ENCODE measurements at places on chromosomes 6 and 20. TPM values are rescaled to one million over a fixed set of nuclear protein-coding genes. Genes with fewer than 3 reads are reported as not detected.

Gene WFDC12
- total RNA-seq: not detected

GRCh38 chr6:52361414-52361944 is 472 bp upstream of the PAQR8 start:
- no peak for DNase-seq

GRCh38 chr6:33828764-33829731 is 25.2 kb upstream of the MLN start:
- no peak for DNase-seq

GRCh38 chr6:75611011-75611701 is 9.5 kb downstream of the SENP6 start:
- no peak for DNase-seq

- no peak for DNase-seq
Measured at GRCh38 chr6:123519189-123519505, 117.6 kb downstream of the TRDN start.

- DNase-seq: no peak
Measured at GRCh38 chr20:62368392-62368975, 1.4 kb upstream of the LAMA5 start.

Gene NHLRC1
- total RNA-seq: 0.48 TPM

Gene CLPSL2
- not detected for total RNA-seq

Gene COX4I2
- total RNA-seq: not detected

Gene GRIK2
- total RNA-seq: 0.15 TPM

Gene GJA10
- not detected for total RNA-seq

Gene HNF4A
- not detected for total RNA-seq

Gene TAAR2
- not detected for total RNA-seq

Gene PCK1
- total RNA-seq: 0.53 TPM

Gene APOM
- 2.1 TPM for total RNA-seq

- no peak for DNase-seq
Measured at GRCh38 chr20:31414381-31414780, 8.4 kb upstream of the DEFB121 start.

- DNase-seq: no peak
Measured at GRCh38 chr6:100300221-100300736, 164.4 kb downstream of the SIM1 start.

- DNase-seq: no peak
Measured at GRCh38 chr6:140284871-140285270, 910.4 kb upstream of the CITED2 start.

- no peak for DNase-seq
Measured at GRCh38 chr6:151733680-151734320, 73.7 kb upstream of the ESR1 start.

- no peak for DNase-seq
Measured at GRCh38 chr20:10705801-10706459, 32.1 kb upstream of the JAG1 start.

DNA sequence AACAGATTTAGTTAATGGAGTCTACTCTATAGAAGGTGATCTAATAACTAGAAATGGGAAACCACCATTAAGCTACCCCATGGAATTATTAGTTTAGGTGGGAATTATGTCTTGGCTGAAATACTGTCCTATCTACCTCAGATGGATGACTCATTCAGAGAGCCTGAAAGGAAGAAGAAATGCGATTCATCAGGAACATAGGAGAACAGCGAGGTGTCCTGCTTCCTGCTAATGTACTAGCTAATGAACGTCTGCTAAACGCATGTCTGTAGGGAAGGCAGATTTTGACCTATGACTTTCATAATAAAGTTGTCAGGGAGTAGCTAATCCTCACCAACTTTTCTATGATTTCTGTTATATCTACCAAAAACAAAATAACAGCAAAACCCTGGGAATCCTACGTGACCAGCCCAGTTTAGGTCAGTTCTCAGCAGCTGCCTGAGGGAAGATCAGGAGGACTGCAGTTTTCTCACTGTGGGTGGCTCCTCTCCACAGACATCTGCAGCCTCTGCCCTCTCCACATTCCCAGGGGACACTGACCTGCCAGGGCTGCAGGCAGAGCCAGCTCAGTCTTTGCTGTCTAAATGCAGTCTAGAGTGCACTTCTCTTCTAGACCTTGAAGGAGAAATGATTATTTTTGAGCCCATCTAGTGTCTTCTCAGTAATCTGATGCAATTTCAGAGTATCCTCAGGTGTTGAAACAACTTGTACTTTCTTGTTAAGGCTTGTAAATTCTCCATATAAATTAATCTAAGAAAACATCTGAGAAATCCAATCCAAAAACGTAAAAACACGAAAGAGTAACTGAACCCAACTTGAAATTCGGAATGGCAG is 18.1 kb upstream of the SFT2D1 start:
- DNase-seq: no peak

- DNase-seq: no peak
Measured at GRCh38 chr6:140078561-140079125, 704.2 kb upstream of the CITED2 start.
